ENCODE measurements at places on chromosomes 4 and X. TPM values are rescaled to one million over a fixed set of nuclear protein-coding genes. Genes with fewer than 3 reads are reported as not detected.

IL2 gene
- total RNA-seq = 0.48 TPM

NSUN7 gene
- total RNA-seq = 19.3 TPM

POU4F2 gene
- total RNA-seq = not detected

ETDA gene
- not detected for total RNA-seq

BCOR gene
- 11.7 TPM for total RNA-seq

CENPVL1 gene
- total RNA-seq = not detected

ASB12 gene
- not detected for total RNA-seq

PRICKLE3 gene
- total RNA-seq = 14.0 TPM

PDZD4 gene
- total RNA-seq = 2.9 TPM

TMEM129 gene
- total RNA-seq = 41.6 TPM

ZNF718 gene
- 13.4 TPM for total RNA-seq

SYN1 gene
- not detected for total RNA-seq

CLIC2 gene
- 10.7 TPM for total RNA-seq

ZFYVE28 gene
- 14.1 TPM for total RNA-seq

MAGEB17 gene
- total RNA-seq = not detected

YTHDC1 gene
- total RNA-seq = 80.3 TPM

RNF128 gene
- total RNA-seq = 3.9 TPM

FAM9A gene
- total RNA-seq = not detected

RAPGEF2 gene
- 84.0 TPM for total RNA-seq

ASB11 gene
- not detected for total RNA-seq

MND1 gene
- total RNA-seq = 0.64 TPM

SULT1B1 gene
- 1.6 TPM for total RNA-seq

RGN gene
- total RNA-seq = 3.8 TPM

NEXMIF gene
- 0.64 TPM for total RNA-seq

PNCK gene
- 1.3 TPM for total RNA-seq

KIAA1210 gene
- not detected for total RNA-seq

ABCD1 gene
- total RNA-seq = 27.8 TPM

C4orf46 gene
- 3.3 TPM for total RNA-seq

SPOCK3 gene
- total RNA-seq = not detected

VCX3B gene
- total RNA-seq = not detected

CPEB2 gene
- total RNA-seq = 16.7 TPM

ZDHHC15 gene
- total RNA-seq = 1.3 TPM

All from breast epithelium (tissue), 4 donors.